ENCODE measurements at places on chromosomes 11 and 22.
A peak's percentile ranks its signal among the peaks of the same experiment; 100 is the strongest.

DNA sequence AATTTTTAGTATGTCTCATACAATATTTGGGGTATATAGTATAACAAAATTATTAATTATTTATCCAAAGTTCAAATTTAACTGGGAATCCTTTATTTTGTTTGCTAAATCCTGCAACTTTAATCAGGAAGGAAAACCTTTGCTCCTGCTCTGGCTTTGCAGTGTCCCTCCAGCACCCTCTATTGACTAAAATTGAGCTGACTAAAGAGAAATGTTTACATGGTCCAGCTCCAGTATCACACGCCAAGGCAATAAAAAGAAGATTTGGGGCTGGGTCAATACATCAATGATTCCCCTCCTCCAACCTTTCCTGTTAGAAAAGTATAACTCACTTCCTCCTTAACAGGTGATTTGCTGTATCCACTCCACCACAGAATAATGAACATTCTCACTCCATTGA lies 153.0 kb upstream of the LRRC4C start:
- DNase-seq, result no peak

GRCh38 chr11:91528965-91529364 lies 695.7 kb upstream of the FAT3 start:
- DNase-seq, result no peak

DNA sequence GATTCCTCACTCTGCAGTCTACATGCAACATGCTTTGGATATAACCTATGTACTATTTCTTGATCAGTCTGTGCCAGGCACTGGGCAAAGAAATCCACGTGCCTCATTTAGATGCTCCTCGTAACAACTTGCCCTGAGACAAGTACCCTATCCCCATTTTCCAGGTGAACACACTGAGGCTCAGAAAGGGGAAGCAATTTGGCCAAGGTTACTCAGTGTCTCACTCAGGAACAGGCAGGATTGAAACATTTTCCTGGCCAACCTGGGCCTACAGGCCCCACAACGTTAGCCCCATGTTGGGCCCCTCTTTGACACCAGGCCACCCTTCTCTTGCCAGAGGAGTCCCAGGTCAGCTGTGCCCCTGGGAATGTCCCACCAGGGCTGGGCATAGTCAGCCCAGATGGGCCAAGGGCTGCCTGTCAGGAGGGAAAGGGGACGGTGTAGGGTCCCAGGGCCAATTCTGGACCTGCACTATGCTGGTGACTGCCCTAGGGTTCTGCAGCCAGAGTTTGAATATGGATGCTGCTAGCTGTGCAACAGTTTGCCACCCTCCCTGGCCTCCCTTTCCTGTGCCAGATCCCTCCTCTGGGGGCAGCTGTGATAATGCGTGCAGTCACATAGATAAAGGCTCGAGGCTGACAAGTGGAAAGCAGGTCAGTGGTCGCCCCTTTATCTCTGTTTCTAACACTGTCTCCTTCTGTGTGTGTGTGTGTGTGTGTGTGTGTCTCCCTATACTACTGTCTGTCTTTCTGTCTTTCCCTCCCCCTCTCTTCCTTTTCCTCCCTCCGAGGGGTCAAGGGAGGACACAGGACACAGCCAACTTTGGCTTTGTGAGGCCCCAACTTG lies 10.4 kb upstream of the EMID1 start:
- no peak for DNase-seq

DNA sequence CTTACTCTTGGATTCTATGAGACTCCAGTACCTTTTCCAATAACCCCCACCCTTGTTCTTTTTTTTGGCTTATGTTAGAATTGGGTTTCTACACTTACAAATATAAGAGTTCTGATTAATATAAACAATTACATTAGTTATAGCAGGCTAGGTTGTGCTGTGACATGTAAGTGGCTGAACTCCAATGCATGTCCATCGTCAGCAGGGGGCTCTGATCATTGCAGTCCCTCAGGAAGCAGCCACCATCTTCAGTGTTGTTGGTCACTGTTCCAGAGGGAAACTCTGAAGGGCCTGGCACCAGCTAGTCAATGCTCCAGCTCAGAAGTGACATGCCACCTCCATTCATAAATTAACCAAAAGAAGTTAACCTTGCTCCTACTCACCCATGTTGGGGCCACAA lies 5.6 kb downstream of the LIPT2 start:
- DNase-seq, result no peak

- no peak for DNase-seq
Measured at GRCh38 chr22:49420651-49421050, 407.0 kb downstream of the BRD1 start.

DNA sequence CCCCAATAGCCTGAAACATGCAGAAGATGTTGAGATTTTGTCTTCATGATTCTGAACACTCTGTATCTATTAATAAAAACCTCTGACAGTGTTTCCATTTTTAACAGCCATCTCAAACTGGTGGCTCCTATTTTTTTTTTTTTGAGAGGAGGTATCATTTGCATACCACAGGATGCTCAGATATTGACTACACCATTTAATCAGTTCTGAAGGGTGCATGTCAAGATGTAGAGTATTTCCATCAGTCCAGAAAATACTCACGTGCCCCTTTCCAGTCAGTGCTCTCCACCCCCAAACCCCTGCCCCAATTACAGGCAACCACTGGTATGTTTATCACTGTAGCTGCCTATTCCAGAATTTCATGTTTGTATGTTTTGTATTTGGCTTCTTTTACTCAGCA lies 85.3 kb upstream of the SORL1-AS1 start:
- DNase-seq, result no peak

DNA sequence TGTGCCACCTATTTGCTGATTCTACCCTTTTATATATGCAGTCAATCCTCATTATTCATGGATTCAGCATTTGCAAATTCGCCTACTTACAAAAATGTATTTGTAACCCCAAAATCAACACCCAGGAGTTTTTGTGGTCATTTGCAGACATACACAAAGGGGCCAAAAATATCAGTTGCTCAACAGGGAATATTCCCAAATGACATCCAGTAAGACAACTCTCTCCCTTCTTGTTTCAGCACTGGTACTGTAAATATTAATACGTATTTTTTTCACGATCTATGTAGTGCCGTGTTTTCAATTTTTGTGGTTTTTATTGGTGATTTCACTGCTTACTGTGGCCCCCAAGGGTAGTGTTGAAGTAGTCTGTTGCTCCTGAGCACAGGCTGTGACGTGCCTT lies 11.8 kb upstream of the CAVIN3 start:
- no peak for DNase-seq

DNA sequence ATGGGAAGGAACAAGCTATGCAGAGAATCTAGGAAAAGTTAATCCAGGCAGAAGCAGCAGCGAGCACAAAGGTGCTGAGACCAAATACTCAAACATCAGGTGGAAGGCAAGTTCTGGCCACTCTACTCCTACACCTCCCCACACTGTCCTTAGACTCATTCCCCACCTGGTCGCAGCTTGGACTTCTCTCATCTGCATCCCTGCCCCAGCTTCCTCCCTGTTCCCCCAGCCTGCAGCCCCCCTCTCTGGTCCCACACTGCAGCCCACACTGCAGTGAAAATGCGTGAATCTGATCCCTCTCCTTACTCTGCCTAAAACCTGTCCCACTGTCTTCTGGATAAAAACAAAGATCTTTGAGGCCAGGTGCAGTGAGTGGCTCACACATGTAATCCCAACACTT lies 9.1 kb downstream of the TPBGL start:
- DNase-seq, result no peak

DNA sequence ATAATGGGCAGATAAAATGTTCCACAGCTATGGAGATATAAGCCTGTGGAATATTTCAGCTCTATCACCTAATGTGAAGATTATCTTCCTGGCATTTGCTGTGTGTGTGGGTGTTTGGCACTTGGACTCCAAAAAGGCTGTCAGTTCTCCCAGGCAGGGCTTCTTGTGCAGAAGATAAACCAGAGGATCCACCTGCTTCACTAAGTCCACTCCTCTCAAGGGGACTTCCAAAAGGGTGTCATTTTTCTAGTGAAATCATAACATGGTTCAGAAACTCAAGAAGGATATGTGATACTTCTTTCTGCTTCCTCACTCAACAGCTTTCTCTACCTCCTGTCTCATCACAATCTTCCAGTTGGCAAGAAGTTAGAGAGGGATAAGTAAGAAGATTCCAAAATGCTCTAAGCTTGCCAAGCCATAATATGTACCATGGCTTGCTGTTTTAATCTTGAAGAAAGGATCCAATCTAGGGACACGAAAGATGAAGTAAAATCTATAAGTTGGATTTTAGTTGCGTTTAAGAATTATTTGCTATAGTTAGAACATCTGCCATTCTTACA lies 206.2 kb upstream of the MTMR2 start:
- DNase-seq, result no peak

DNA sequence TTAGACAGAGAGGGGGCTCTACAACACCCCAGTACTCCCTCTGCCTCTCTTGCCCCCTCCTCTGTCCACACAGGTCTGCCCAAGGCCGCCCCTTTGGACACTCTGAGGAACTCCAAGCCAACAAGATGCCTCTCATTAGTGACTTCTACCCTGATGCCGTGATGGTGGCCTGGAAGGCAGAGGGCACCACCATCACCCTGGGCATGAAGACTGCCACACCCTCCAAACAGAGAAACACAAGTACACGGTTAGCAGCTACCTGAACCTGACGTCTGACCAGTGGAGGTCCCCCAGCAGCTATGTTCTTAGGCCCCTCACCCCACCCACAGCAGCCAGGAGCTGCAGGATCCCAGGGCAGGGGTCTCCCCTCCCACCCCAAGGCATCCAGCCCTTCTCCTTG lies 125.1 kb downstream of the MED15 start:
- DNase-seq, result no peak

GRCh38 chr11:27296497-27296896 lies 66.5 kb downstream of the CCDC34 start:
- DNase-seq, result no peak

DNA sequence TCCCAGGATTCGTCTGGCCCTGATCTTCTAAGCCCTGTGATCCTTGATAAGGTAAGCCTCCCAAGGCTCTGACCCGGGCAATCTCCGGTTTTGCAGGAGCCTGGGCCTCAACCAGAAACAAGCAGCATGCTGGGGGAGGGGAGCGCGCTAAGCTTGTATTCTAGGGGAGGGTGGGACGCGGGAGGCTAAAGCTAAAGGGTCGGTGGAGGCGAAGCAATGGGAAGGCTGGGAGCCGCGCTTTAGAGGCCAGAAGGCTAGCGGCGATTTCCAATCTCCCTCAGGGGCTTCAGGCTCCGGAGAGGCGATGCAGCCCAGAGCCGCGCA lies 753 bp downstream of the PTPN5 start:
- no peak for DNase-seq

DNA sequence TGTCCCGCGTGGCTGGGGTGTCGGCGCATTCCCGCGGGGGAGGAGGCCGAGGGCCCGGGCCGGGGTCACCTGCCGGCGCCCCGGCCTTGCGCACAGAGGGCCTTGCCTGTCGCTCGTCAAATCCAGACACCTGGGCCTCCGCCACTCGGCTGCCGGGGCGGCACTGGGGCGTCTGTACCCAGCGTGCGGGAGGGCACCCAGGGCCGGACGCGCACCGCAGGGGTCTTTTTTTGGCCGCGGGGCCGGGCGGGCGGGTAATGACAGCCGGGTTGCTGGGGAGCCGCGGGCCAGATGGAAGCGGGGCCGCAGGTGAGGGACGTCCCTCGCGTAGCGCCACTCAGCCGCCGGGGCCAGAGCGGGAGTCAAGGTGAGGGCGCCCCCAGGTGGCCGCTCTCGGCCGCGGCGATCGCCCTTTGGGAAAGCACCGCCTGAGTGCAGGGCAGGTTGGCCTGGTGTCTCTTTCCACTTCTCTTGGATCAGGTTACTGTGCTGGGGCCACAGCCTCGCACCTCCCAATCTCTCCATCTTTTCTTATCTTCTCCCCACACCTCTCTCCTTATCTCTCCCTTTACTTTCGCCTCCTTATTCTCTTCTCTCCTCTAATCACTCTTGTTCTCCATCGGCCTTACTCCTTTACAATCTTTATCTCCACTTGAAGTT lies 3.5 kb downstream of the PHLDB1 start:
- DNase-seq, result peak; percentile 88

- DNase-seq, result no peak
Measured at GRCh38 chr11:106101819-106102218, 24.4 kb downstream of the AASDHPPT start.

- no peak for DNase-seq
Measured at GRCh38 chr22:36292823-36293530, 40.0 kb downstream of the APOL1 start.

GRCh38 chr22:29512031-29512430 lies 32.0 kb downstream of the NEFH start:
- no peak for DNase-seq

GRCh38 chr22:26667140-26667539 lies 9.8 kb downstream of the MIAT start:
- no peak for DNase-seq

DNA sequence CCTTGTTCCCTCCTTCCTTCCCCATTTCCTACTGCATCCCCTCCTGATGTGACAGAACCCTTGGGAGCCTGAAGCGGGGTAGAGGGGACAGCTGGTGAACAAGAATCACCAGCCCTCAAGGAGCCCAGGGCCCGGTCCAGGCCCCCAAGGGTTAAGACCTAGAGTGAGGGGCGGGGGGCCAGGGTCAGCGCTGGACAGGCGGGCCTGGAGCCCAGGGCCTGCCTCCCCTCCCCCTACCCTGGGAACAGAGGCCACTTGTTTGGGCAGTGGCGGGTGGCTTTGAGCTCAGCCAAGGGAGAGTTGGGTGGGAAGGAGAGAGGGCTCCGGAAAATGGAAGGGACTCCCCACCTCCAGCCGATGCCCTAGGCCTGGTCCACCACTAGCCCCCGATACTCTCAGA lies 2.1 kb downstream of the ARAP1 start:
- no peak for DNase-seq

GRCh38 chr11:36454551-36454940 lies 55.5 kb downstream of the TRAF6 start:
- DNase-seq, result no peak

DNA sequence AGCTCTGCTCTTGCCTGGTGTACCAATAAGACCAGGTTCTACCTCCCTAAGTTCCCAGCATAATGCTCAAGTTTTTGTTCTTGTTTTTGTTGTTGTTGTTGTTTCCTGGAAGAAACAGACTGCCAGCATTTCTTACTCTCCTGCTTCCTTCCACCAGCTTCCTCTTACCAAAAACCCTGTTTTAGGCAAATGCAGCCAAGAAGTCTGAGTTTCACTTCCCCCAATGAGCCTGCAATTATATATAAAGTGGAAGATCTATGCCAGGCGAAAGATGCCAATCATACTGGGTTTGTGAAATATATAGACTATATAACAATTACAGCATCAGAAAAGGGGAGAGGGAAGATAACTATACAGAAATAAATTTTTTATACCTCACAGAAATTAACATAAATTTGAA lies 931.5 kb upstream of the FAT3 start:
- DNase-seq, result no peak

GRCh38 chr11:2164861-2165555 lies 4.0 kb upstream of the INS start:
- DNase-seq, result no peak

DNA sequence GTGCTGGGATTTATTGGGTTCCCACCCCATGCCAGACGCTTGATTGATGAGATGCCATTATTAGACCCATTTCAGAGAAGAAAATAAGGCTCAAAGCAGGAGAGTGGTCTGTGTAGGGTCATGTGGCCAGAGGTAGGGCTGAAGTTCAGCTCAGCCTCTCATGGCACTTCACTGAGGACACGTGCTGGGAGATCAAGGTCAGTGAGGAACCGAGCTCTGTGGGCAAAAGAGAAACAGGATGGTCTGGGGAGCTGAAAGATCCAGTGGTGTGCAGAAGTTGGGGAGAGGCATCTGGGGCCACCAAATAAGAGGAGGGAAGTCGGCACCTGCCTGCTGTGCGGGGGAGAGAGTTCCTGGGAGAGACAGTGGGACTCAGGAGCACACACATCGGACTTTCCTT lies 19.6 kb downstream of the RHOD start:
- no peak for DNase-seq

- DNase-seq, result no peak
Measured at GRCh38 chr11:77107950-77108349, 5.3 kb downstream of the OMP start.

Data from stimulated activated CD4-positive, alpha-beta T cell treated with anti-CD3 and anti-CD28 coated beads, Interleukin-2, amount 100 ng/mL, for 24 hours (primary cell).